Stimulated activated CD4-positive, alpha-beta T cell treated with anti-CD3 and anti-CD28 coated beads, Interleukin-1b, Interleukin-23, amount 100 ng/mL, for 48 hours (primary cell): ENCODE measurements at places on chromosomes 13 and 19.

GRCh38 chr13:98998831-98999638 lies 21.2 kb upstream of the DOCK9 start:
- peak; percentile 41 for DNase-seq

DNA sequence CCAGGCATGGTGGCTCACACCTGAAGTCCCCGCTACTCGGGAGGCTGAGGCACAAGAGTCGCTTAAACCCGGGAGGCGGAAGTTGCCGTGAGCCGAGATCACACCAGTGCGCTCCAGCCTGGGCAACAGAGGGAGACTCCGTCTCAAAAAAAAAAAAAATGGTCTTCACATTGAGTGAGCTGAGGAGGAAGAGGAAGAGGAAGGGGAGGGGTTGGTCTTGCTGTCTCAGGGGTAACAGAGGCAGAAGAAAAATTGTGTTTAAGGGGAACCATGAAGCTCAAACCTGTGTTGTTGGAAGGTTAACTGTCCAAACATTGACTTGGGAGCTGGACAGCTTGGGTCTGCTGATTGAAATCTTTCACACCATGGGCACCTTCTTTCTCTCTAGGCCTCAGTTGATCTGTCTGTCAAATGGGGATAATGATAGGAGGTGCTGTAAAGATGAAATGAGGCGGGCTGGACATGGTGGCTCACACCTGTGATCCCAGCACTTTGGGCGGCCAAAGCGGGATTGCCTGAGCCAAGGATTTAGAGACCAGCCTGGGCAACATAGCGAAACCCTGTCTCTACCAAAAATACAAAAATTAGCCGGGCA lies 9.8 kb upstream of the SLC44A2 start:
- no peak for DNase-seq

GRCh38 chr19:5996623-5997320 lies 18.8 kb upstream of the RANBP3 start:
- DNase-seq: no peak

- no peak for DNase-seq
These were observed 214.0 kb downstream of the ENOX1 start for GRCh38 chr13:43572656-43573360.

GRCh38 chr13:93222976-93223375 lies 3.6 kb upstream of the GPC6 start:
- no peak for DNase-seq

DNA sequence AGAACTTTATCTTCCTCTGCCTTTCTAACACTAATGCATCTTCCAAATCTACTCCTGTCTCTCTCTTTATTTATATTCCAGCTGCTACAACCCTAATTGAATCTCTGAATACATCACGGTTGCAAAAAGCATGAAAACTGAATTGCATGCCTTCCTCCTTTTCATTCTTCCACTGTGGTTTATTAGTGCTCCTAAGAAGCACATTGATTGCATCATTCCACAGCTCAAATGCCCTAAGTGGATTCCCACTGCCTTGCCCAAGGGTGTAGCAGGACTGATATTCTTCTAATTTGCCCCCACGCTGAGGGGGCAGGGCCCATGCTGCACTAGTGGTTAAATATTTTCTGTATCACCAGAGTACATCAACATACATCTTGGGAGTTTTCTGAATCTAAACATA lies 640.8 kb downstream of the EFNB2 start:
- no peak for DNase-seq

DNA sequence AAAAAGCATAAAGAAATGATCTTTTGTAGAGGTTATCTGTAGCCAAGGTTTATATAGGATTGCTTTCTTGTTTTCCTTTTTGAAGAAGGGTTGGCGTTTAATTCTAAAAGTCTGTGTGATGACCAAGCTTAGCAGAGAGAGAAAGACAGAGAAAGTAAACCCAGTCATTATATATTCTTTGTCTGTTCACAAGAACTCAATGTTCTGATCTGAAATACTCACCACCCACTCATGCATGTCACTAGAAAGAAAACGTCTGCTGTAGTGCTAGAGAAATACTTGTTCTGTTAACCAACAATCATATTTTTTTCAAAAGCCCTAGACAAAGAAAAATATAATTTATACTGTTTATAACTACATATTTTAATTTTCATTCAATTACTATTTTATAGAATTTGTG lies 173.7 kb upstream of the SLITRK5 start:
- DNase-seq: no peak

GRCh38 chr19:30864391-30865215 lies 484.6 kb downstream of the TSHZ3 start:
- no peak for DNase-seq

DNA sequence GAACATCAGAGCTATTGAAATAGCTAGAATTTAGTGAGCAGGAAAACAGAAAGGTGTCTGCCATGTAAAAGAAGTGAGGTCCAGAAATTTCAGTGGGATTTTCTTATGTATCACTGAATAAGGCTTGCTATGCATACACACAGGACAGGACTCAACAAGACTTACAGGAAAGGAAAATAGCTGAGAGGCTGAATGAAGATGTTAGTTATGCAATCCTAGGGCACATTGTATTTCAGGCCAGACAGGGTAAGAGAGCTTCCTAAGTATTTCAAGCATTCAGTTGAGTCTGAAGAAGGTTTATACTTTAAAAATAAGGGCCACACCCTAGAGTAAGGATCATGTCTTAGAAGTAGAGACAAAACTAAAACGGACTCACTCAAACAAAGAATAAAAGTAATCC lies 419.9 kb upstream of the PRR20A start:
- no peak for DNase-seq

GRCh38 chr13:73401769-73402168 lies 343.0 kb downstream of the KLF5 start:
- DNase-seq: no peak

GRCh38 chr13:111153279-111153976 lies 38.3 kb downstream of the ARHGEF7 start:
- DNase-seq: peak; percentile 92

- peak; percentile 59 for DNase-seq
These were observed 7.7 kb downstream of the IRF2BP1 start for GRCh38 chr19:45878043-45878794.

DNA sequence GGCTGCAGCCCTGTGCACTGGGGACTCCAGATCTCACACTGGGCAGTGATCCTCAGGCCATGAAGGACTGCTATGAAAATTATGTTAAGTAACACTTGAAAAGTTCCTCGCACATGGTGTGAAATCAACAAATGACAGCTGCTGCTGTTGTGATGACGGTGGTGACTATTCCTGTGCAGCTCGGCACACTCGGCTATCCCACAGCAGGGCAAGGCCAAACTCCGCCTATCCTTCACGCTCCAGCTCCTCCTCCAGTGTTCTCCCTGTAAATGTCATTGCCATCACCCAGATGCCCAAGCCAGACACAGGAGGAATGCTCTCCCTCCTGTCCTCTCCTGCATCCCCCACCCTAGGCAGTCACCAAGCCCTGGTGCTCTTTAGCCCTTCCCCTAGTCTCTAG lies 31.3 kb downstream of the GRIK5 start:
- no peak for DNase-seq

DNA sequence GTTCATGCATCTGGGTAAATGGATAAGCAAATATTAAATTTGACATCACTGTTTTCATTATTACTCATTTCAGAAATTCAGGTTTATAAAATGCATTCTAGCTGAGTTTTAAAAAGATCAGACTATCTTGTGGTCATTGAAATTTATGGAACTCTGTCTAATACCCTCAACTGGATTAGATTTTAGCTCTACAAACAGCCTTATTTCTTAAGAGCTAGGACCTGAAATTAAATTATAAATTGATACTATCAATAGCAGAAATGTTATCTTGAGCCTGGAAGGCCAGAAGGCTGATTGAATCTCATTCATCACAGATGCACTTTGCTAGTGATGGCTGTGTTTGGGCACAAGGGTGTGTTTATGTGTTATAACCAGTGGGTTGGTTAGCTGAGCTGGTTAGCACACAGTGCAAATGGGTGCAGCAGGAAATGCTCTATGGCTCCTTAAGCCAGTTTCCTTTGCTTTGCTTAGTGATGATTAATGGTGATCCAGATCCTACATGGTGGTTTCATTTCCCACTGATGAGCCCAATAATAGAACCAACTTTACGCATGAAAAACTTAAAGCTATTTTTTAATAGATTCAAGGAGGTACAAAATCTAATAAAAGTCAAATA lies 310.8 kb upstream of the KLF12 start:
- DNase-seq: no peak

GRCh38 chr19:18436671-18437490 lies 1.1 kb downstream of the ISYNA1 start:
- DNase-seq: peak; percentile 70

- no peak for DNase-seq
These were observed 659.9 kb upstream of the KLF12 start for GRCh38 chr13:74794147-74794546.

DNA sequence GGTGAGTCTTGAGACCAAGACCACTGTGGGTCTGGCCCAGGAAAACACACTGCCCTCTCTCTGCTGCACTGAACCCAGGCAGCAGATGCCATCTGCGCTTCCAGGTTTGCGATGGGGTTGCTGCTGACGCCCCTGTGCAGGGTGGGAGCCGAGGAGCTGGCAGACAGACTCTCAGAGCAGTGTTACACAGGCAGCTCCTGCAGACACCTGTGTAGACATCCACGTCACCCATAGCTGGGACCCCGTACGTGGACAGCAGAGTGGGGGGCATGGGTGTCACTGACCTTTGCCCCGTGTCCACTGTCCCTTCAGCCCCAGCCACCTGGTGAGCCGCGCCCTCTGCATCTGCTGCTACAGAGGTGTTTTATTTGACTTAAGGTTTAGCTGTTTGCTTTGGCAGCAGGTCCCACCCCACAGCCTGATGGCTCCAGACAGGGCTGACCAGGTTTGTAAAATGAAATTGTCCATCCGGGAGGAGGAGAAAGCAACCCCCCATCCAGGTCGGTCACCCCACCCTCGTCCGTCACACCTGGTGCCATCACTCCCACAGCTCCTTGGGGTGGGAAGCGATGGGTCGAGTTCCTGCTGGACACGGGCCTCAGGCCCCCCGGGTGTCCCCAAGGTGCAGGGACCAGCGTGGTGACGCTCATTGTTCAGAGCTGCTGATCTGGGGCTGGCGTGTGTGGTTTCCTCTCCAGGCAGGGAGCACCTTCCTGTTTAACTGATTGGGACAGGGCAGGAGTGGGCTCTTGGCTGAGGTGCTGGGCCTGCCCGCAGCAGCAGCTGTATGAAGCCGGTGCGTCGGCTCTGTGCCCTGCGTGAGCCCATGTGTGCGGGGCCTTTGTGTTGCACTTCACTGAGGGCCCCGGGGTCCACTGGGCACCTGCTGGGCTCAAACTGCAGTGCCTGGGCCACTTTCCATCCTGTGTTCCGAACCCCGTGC lies 28.4 kb downstream of the MCF2L start:
- DNase-seq: no peak

DNA sequence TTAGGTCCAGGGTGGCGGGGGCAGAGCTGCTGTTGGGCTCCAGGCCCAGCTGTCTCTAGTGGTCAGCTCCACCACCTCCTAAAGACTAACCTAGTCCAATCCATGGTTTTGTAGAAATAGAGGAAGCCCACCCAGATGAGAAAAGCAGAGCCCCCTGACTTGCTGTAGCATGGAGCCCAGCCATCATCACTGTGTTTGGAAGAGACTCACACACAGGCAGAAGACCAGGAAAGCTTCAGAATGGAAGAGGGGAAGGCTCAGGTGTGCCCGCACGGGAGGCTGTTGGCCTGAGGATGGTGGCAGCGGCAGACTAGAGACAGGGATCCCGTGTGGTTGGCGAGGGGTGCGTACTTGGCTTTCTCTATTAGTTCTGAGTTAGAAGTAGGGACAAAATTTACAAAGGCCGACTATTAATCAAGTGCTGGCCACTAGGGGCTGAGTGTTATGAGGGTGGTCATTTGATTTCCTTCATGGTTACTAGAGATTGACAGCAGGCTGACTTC lies 193.2 kb upstream of the SOX1 start:
- no peak for DNase-seq

GRCh38 chr19:50190439-50190891 lies 13.0 kb upstream of the MYH14 start:
- no peak for DNase-seq

GRCh38 chr19:4338441-4339355 lies at the start of gene STAP2:
Gene STAP2, minus strand, starts transcription at chr19:4338827. Its CDS starts 74 bp downstream, at chr19:4338753.
- no peak for DNase-seq

DNA sequence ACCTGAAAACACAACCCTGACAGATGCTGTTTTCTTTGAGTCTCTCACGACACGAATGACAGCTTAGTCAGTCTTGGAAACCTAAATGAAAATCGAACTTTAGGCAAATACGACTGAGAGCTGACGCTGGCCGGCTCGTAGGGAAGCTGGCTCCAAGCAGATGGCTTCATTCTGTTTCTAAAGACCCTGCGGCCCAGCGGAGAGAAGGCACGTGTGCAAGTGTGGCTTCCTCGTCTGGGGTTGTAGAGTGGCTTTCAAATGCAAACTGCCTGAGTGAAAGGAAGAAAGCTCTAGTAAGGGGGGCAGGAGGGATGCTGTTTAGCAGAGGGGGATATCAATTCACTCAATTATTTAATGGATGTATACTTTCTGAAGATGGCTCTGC lies 26.1 kb upstream of the TIMM44 start:
- DNase-seq: no peak

GRCh38 chr13:74845806-74846205 lies 636.2 kb downstream of the TBC1D4 start:
- DNase-seq: no peak

DNA sequence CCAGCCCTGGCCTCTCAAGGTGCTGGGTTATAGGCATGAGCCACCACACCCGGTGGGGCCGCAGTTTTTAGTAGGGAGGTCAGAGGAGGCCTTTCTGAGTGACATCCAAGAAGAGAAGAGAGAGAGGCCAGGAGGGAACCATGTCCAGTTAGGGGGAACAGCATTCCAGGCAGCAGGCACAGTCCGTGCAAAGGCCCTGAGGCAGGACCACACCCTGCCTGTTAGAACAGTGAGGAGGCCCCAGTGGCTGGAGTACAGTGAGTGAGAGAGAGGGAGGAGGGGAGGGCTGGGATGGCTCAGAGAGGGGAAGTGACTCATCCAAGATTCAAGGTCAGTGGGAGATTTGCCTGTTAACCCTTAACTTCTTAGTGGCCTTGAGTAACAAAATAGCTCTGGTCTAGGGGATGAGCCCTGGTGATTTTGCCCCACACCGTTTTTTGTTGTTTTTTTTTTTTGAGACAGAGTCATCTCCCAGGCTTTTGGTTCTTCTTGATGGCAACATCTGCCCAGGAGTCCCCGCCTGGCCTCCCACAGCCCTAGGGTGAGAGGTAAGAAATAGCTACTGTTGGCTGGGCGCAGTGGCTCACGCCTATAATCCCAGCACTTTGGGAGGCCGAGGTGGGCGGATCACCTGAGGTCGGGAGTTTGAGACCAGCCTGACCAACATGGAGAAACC lies 2.7 kb upstream of the PLIN3 start:
- peak; percentile 37 for DNase-seq

GRCh38 chr13:108915634-108916512 lies 286.5 kb downstream of the MYO16 start:
- DNase-seq: peak; percentile 92

- DNase-seq: no peak
These were observed 182.9 kb upstream of the RXFP2 start for GRCh38 chr13:31556376-31556775.

DNA sequence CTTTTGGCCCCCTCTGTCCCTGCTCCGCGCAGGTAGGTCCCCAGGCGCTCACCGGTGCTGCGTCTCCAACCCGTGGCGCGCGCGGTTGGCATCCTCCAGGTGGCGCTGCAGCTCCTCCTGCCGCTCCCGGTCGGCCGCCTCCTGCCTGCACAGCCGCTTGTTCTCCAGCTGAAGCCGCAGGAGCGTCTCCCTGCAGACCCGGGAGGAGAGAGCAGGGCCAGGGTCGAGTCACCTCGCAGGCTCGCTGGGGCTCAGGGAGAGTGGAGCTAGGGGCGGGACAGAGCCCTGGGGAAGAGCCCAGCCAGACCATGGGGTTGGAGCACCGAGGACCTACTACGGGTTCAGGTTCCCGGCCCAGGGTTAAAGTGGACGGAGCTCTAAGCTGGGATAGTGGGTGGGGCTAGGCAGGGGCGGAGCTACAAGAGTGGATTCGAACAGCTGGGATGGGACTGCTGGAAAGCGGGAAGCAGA lies 9.3 kb downstream of the HOOK2 start:
- peak; percentile 73 for DNase-seq
